GM12865 (cell line): ENCODE measurements at places on chromosomes 4 and X.

DNA sequence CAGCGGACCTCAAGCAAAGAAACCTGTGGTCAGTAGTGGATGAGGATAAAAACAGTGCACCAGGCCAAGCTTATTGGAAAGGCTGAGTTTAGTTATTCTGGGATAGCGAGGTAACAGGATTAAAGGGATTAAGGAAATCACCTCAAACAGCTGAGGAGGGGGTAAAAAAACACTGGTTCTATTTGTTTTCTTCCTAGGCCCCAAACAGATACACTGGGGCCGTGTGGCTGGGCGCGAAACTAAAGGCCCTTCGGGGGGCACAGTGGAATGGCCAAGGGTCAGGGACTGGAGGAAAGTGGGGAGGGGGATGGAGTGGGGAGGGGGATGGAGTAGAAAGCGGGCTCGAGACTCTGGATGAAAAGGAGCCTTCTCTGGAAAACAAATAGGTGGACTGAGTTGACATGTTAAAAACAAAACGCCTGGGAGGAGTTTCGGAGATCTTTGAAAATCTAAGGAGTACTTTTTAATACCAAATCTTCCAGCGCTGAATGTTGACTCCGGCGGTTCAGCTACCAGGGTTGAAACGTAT lies 2.9 kb downstream of the SOX3 start:
- DNase-seq: no peak

DNA sequence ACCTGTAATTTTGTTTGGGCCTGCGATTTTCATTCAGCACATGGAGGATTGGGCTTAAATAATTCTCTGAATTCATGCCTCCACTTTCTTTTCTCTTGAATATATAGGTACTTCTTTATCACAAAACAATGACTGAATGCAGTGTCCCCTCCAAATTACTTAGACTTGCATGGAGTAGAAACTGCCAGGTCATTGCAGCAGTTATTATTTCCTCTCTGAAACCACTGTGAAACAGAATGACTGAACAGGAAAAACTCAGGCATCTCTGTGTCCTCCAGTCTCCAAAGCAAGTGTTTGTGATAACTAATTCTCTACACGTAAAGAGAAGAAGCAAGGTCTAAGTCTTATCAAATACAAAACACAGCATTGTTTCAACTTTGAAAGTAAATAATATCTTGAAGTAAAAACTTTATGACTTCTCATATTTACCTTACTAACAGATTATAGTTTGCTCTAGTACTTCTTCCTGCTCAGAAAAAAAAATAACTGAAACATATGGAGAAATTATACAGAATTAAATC lies 144.5 kb upstream of the DIAPH2 start:
- DNase-seq: peak; percentile 2

- DNase-seq: no peak
These were observed 124.7 kb upstream of the TMEM164 start for GRCh38 chrX:109878236-109878635.

GRCh38 chrX:15413101-15413500 lies 28.9 kb upstream of the VEGFD start:
- no peak for DNase-seq

GRCh38 chrX:2451501-2452316 lies 49.1 kb downstream of the DHRSX start:
- DNase-seq: no peak

GRCh38 chrX:149124526-149125108 lies 380.5 kb downstream of the IDS start:
- peak; percentile 39 for DNase-seq

GRCh38 chr4:37160653-37161052 lies 83.9 kb upstream of the NWD2 start:
- DNase-seq: peak; percentile 34

- DNase-seq: no peak
These were observed 148.2 kb downstream of the SMIM20 start for GRCh38 chr4:26062215-26062614.

DNA sequence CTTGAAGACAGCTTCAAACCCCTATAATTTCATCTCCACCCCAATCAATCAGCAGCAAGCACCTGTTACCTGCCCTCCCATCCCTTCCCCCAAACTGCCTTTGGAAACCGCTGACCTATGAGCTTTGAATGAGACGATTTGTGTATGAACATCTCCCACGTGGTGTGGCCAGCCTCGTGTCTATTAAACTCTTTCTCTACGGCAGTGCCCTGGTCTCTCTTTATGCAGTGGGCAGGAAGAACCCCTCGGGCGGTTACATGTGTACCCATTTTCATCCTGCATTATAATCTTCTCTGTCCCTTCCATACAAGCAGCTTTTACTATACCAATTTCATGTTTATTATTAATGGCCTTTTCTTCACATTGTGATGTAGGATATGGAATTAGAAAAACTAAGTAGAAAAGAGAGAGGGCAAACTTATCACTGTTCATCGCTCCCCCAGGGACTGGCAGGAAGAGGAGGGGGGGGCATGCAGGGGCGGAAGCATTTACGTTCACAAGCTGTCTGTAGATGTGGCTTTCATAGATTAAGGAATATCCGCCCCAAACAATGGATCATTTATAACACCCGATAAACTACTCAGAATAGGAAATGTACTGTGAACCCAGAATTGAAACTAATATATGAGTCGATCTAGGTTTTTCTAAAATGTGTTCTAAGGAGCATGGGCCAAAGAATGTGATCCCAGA lies 95.5 kb upstream of the ZNF518B start:
- no peak for DNase-seq

DNA sequence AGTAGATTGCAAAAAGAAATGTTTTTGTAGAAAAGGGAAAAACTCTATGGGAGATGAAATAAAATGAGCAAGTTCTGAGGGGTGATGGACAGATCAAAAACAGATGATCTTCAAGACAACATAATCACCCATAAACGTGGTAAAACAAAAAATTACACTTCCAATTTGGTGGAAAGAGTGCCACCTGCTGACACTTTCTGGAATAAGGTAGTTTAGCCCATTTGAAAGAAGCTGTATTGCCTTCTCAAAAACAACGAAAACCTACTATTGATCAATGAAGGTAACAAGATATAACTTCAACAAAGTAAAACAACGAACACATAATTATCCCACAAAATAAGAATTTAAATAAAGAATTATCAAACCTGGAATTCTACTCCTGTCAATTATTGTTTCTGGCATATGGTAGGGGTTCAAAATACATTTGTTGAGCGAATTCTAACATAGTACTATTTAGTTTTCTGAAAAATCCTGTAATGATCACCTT lies 2.5 kb downstream of the COQ2 start:
- peak; percentile 81 for DNase-seq

GRCh38 chr4:76276813-76277212 lies 25.3 kb downstream of the FAM47E start:
- peak; percentile 35 for DNase-seq

GRCh38 chr4:136691607-136692006 lies 840.7 kb downstream of the PCDH18 start:
- no peak for DNase-seq

GRCh38 chr4:138003248-138003647 lies 238.9 kb downstream of the SLC7A11 start:
- DNase-seq: peak; percentile 53

DNA sequence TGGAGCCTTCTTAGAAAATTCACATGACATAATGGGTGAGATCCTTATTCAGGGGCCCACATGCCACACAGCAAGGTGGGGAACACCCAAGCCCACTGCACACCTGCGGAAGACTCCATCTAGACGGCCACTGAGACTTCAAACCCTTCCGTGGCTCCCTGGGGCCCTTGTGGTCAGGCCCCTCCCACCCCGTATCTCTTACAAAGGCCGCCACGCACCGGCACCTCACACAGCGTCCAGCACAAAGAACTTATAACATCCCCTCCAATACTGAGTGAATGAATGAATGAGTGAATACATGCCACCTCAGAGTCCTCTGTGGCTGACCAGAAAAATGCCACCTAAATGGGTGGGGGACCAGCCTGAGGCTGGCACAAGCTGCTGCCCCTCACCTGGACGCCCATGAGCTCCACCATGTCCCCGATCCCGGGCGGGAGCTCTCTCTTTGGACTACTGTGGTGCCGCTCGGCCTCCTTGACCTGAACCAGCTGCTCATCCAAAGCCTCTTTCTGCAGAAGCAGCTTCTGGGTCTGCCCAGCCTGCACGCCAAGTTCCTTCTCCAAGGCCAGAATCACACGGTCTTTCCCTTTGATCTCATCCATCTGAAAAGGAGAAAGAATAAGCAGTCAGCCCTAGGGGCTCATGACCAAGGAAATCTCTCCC lies 66.9 kb upstream of the C4orf50 start:
- no peak for DNase-seq

DNA sequence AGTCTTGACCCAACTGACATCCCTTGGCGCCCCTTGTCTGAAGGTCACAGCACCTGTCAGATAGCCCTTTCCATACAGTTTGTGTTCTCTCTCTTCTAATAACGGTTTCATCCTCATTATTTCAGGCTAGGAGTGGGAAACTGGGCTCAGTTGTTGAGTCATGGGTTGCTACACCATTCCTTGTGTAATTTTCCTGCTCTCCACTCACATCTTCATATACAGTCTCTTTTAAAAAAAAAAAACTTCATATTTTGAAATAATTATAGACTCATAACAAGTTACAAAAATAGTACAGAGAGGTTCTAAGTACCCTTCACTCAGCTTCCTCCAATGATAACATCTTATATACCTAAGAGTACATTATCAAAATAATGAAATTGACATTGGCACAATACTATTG lies 60.2 kb upstream of the GRPR start:
- no peak for DNase-seq

DNA sequence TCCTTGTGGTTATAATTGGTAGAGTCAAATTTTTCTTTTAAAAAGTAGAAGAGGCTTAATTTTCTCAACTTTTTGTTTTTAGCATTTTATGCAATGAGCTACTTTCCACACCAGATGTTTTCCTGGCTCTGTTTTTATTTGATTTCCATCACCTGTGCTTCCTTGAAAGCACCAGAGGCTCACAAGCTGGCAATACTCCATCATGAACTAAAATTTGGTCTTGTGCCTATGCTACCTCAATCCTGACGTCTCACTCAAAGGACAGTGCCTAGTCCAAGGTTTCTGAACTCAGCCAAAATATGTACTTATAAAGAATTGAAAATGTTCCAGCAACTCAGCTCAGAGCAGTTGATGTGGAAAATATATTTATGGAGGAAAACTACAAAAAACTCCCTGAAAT lies 914.0 kb upstream of the PRKX start:
- DNase-seq: no peak

DNA sequence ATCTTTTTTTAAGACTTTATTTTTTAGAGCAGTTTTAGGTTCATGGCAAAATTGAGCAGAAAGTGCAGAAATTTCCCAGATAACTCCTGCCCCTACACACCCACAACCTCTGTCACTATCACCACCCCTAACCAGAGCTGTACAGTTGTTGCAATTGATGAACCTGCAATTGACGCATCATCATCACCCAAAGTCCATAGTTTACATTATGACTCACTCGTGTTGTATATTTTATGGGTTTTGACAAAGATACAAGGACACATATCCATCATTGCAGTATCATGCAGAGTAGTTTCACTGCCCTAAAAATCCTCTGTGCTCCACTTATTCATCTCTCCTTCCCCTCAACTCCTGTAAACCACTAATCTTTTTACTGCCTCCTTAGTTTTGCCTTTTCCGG lies 34.5 kb upstream of the WAS start:
- DNase-seq: no peak

- no peak for DNase-seq
These were observed 79.4 kb downstream of the RLIM start for GRCh38 chrX:74535086-74535407.

DNA sequence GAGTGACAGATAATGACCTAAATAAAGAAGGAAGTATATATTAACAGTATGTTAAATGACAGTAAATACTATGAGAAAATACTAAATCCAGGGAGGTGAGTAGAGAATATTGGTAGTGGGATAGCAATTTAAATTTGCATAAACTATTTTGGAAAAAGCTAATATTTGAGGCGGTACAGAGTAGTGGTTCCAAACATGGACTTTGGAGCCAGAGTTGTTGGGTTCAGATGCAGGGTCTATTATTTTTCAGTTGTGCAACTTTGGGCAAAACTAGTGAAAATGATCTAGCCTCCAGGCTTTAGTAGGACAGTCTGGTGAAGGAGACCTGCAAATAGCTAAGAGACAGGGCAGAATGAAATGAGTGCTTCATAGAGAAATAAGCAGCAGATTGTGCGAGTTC lies 84.8 kb upstream of the SOX3 start:
- DNase-seq: no peak

DNA sequence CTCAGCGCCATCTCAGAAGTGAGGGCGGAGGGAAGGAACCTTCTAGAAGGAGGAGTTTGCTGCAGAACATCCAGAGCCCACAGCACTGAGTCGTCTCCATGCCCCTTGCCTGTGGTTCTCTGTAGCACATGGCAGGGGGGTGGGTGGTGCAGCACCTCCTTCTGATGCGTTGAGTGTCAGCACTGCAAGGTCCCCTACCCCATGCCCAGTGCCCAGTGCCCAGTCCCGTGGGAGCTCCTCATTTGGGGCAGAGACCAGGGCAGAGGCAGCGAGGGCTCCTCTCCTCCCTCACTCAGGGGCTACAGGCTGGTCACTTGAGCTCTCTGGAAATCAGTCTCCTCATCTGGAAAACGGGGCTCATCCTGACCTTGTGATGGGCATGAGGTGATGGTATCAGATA lies 78.1 kb downstream of the HTRA3 start:
- DNase-seq: no peak

- DNase-seq: peak; percentile 76
These were observed 851 bp downstream of the POLR2B start for GRCh38 chr4:56979421-56980072.

- DNase-seq: peak; percentile 17
These were observed 51.5 kb upstream of the ARHGAP24 start for GRCh38 chr4:85423431-85423830.

GRCh38 chr4:74197080-74197479 lies 39.2 kb downstream of the MTHFD2L start:
- peak; percentile 55 for DNase-seq

- DNase-seq: peak; percentile 48
These were observed 446.4 kb downstream of the RPA4 start for GRCh38 chrX:97330151-97330550.

GRCh38 chr4:26326791-26327190 lies 6.0 kb downstream of the RBPJ start:
- DNase-seq: no peak

GRCh38 chrX:71622576-71623450 lies 4.5 kb upstream of the CXCR3 start:
- DNase-seq: peak; percentile 92

DNA sequence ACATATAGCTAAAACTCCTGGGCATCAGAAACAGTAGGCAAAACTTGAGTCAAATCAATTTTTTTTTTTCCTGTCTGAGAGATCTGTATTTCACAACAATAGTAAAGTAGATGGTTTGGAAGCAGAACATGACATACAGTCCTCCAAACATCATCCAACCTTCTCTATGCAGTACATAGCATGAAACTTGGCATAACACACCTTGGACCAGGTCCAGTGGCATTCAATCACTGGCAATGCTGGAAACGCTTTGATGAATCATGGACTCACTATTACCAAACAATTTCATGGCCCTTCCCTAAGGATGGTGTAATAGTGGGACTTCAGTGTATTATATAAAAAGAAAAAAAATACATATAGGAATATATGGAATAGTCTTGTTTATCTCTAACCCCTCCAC lies 154.6 kb downstream of the FMR1NB start:
- DNase-seq: no peak
